Stimulated activated CD4-positive, alpha-beta T cell treated with anti-CD3 and anti-CD28 coated beads, Interleukin-1b, Interleukin-23, amount 100 ng/mL, for 1 hour (primary cell): ENCODE measurements at places on chromosomes 2 and 18.

DNA sequence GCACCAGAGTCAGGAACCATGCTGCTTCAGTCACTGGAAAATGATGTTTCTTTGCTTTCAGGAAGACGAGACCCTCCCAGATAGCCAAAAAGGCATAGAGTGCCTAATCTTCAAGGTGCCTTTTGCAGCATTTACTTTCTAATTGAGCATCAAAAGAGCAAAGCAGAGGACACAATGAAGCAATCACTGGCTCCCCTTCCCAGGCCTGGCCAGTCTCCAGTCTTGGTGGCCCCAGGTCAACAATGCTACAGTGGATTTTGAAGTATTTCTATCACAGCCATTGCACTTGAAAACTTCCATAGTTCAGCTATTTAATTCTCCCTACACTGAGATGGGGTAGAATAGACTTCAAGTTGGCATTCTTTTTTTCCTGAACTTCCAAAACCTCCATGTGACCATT lies 15.4 kb downstream of the ZBTB7C start:
- no peak for DNase-seq

GRCh38 chr2:134665727-134666506 lies 52.9 kb downstream of the TMEM163 start:
- DNase-seq, result no peak

- DNase-seq, result no peak
These were observed 40.8 kb upstream of the GRB14 start for GRCh38 chr2:164662066-164662465.

GRCh38 chr2:107777974-107778373 lies 48.7 kb upstream of the RGPD4 start:
- DNase-seq, result no peak

DNA sequence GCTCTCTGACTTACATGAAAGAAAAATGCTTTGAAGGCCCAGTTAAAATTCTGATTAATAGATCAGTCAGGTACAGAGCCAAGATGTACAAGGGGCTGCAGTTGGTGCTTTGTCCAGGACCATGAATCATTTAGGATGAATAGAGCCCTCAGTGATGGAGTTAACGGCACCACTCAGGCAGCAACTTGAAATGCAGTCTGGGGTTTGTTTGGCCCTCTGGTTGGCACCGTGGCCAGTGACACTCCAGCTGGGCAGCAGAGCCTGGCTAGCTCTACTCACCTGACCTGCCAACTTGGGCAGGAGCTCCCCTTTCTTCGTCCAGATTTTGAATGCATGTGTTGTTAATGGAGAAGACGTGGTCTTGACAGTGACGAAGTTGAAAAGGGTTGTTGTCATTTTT lies 493.0 kb upstream of the ACVR2A start:
- no peak for DNase-seq

GRCh38 chr2:193783681-193784080 lies 1588.9 kb upstream of the TMEFF2 start:
- no peak for DNase-seq

GRCh38 chr2:233448220-233448559 lies 93.9 kb downstream of the DGKD start:
- DNase-seq, result no peak

DNA sequence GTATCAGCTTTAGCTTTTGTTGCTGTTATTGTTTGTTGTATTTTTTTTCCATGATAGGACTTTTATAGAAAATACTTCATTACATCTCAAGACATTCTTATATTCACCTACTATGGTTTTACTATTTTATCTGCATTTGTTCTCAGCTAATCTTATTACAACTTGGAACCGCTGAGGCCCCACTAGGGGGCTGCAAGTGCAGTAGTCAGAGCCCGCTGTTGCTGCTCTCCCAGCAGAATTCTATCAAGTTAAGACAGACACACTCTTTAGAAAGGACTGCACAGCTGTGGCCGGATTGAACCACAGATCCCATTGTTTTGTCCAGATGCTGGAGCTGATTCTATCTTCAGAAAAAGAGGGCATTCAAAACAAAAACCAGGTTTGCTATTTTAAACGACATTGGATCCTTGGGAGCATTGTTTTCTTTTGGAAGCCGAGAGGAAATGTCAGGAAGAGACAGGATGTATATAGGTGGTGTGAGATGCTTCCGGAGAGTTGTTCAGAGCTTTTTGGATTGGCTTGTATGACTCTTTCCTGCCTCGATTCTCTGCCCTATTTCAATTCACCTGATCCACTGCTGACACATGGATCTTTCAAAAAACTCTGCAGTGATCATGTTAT lies 105.7 kb upstream of the GAREM1 start:
- DNase-seq, result no peak

DNA sequence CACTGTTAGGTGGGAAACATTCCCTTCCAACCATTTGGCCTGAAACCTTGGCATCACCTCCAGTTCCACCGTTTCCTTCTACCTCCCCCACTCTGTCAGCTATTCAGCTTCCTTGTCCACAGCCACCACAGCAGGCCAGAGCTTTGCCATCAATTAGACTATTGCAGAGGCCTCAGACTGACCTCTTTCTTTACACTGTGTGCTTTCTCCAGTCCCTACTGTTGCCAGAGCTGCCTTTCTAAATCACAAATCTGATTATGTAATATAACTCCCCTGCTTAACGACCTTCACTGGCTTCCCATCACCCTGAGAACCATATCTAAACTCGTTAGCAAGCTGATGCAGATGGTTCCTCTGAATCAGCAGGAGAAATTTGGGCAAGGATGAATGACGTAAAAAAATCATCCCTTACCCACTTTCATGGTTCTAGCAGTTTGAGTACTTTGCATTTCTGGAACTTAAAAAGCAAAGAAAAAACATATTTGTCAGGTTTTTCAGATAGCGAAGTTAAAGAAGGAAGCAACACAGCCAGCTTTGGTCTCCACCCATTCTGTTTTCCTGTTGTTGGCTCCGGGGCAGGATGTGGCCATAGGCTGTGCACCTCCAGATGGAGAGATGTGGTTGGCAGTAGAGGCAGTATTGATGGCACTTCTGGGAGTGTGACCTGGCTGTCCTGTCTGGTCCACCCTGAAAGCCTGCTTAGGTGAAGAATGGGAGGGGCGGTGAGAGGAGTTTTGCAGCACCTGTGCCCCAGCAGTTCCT lies 422.1 kb downstream of the PARD3B start:
- DNase-seq, result no peak

DNA sequence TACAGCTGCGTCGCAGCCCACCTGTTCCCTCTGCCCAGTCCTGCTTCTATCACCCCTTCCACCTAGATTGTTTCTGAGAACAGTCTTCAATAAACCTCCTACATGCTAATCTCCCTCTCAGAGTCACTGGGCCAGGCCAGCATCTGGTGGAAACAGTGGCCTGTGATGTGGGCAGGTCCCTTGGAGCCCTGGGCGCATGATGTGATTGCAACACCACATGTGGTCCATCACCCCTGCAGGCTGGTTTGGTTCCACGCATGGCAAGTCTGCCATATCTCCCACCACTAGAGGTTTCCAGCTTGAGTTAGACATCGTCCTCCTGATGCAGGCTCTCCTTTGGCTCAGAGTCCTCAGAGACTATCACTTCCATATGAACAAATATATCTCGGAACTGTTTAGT lies 83.5 kb downstream of the PRKCE start:
- DNase-seq, result no peak

DNA sequence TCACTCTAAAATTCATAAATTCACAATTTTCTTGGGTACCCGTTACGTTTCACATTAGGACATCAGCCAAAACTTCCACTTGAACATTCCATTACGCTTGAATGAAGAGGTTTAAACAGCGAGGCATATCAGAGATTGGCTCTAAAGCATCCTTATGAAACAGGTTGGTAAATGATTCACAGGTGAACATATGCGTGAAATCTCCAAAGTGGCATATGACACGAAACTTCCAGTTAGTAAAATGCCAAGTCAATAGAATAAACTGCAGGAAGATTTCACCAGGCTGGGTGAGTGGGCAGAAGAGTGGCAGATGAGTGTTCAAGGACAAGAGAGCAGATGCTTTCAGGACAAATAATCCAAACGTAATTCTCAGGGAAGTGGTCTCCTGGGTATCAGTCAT lies 33.9 kb upstream of the GLS start:
- DNase-seq, result no peak

DNA sequence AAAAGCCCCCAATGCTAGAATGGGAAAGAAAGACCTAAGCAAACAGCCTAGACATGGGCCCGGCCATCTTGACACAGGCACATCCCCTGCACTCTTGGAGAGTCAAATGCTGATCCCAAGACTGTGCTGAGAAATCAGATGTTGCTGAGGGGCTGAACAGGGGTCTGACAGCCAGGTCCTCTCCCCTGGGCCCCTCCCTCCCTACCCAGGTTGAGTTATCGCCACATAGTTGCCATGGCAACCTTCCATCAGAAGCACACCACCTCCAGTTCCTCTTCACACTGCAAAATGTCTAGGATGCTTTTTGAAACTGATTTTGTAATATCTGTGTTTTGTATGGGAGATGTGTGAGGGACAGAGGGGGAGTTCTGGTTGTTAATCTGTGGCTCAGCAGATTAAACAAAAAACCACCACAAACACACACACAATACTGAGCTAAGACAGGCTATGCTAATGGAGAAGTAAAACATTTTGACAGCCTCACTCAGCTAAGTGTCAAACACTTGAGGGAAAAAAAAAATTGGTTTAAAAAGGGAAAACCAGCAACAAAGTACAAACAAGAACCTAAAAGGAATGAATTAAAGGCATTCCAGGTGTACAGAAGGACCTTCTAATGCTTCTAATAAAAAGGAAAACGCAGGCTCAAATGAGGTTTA lies 88.2 kb downstream of the TMEM163 start:
- DNase-seq, result no peak

DNA sequence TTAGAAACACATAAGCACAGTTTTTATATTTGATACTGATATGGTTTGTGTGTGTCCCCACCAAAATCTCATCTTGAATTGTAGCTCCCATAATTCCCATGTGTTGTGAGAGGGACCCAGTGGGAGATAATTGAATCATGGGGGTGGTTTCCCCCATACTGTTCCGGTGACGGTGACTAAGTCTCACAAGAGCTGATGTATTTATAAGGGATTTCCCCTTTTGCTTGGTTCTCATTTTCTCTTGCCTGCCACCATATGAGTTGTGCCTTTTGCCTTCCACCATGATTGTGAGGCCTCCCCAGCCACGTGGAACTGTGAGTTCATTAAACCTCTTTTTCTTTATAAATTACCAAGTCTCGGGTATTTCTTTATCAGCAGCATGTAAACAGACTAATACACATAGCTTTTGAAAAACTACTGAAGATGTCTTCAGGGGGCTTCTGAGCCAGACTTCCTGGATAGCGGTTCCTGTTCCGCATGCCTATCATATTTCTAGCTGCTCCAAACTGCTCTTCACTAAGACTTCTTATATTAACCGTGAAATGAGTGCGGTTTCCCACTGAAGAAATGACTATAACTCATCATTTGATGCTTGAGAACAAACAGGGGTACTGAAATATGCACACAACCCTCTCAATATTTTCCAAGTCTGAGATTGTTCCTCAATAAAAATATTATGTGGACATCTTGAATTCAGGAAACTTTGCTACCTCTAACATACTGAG lies 75.8 kb downstream of the SPHKAP start:
- no peak for DNase-seq

GRCh38 chr2:118923371-118923770 lies 18.6 kb upstream of the MARCO start:
- DNase-seq, result no peak

- no peak for DNase-seq
These were observed 21.6 kb downstream of the PTPN2 start for GRCh38 chr18:12862467-12862866.

DNA sequence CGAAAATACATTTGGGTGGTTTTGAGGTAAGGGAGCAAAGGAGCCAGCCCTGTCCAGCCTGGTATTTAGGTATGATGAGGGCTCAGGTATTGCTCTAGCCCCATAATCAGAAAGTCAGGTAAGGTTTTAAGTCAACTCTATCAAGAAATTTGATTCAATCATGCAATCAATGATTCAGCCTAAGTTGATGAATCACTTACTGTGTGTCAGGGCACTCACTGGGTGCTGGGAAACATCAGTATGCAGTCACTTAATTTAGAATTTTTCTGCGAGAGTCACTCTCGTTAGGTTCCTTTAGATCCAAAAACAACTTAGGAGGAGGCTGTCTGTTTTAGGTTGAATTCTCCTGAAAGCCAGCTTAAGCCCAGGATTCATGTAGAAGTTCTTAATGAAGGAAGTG lies 17.7 kb upstream of the SERPINB2 start:
- no peak for DNase-seq
